ENCODE measurements at places on chromosomes 1 and 21.

DNA sequence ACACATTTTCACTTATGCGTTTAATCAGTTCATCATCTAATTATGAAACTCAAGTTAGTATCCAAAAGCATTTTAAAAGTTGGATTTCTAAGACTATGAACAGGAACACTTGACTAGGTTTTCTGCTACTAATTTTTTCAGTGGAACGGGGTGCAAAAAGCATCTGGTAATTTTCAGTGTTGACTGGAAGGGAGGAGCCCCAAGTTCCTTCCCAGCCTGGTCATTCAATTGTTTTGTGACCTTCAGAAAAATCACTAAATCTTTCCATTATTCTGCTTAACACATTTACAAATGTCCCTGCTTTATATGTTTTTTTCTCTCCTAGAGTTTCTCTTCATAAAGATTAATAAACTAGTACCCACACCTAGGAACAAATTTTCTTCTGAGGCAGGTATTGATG lies 6.0 kb upstream of the ADGRL4 start:
- DNase-seq, result no peak

- DNase-seq, result no peak
Observed at GRCh38 chr1:237041795-237042525, at the start of gene RYR2. Gene RYR2, plus strand, starts transcription at chr1:237042184. Its CDS starts 338 bp downstream, at chr1:237042522.

DNA sequence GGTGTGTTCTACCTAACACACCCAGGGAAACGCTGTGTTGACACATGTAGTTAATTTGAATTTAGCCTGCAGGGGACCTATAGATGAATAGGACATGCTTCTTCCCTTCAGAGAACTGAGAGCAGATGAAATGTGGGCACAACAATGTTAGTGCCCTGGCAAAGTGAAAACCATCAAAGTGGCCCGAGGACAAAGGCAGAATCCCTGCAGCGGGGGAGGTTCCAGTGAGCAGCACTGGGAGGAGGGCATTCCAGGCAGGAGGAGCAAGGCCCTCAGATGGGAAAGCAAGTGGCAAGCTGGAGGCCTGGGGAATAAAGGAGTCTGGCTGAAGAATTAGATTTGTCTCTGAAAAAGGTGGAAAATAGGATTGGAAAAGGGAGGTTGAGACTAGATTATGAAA lies 37.2 kb downstream of the C1orf94 start:
- DNase-seq, result no peak

DNA sequence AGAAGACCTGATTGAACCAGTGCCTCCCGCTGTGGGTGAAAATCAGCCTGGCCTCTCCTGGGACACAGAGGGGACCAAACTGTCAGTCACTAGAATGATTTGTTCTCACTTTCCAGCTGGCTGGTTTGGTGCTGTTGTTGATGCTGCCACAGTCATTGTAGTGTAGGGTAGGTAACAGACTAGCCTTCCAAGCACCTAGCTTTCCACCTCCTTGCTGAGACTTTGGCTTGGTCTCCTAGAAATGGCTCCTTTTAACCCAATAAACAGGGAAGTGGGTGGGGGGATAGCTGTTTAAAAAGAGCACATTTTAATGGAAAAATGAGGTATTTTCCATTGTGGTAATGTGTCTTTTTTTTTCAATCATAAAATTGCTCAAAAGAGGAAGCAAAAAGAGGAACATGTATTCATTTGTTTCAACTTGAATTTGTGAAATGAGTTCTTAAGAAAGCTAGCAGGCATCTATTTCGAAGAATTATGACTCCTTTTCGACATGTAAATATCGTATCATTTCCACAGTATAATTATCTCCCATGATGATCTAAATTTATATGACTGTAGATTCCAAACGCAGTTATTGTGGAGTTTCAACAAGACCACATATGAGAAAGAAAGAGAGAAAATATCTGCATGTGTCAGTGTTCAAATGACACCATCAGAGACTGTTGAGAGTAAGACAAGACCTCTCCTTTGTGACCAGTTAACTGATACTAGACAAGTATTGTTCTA lies 190.1 kb downstream of the HLX start:
- DNase-seq, result no peak

DNA sequence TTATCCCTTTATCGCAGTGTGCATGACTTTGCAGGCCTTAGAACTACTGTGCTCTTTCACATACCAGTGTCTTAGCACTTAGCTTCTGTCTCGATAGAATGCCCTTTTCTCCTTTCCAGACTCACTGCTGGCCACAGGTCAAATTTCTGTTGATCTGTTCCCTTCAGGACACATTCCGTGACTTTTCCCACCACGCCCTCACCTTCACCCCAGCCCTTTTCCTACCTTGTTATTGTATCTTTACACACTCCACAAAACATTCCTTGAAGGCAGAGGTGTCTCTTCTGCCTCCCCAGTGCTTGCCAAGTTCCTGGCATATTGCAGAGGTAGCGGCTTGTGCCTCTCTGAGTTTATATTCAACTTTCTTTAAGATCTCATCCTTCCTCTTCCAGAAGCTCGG lies 3.7 kb upstream of the IGSF9 start:
- no peak for DNase-seq

- no peak for DNase-seq
Observed at GRCh38 chr1:55612988-55613387, 397.8 kb upstream of the USP24 start.

GRCh38 chr1:236343246-236343870 lies 50.7 kb upstream of the EDARADD start:
- no peak for DNase-seq

DNA sequence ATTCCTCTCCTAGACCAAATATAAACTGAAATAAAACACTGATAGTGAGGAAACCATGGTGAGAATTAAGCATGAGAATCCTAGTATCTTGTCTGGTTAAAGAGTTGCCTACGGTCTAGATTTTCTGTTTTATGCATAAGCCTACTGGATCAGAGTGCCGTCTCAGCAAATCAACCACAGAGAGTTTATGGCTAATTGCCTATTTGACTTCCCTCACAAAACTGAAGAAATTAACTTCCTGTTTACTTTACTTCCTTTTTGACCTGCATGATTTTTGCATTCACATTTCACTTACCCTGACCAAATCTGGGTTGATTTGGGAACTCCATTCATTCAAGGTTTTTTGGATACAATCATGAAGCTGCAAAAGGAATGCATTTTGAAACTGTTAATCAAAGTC lies 5.0 kb downstream of the GCLM start:
- DNase-seq, result no peak

DNA sequence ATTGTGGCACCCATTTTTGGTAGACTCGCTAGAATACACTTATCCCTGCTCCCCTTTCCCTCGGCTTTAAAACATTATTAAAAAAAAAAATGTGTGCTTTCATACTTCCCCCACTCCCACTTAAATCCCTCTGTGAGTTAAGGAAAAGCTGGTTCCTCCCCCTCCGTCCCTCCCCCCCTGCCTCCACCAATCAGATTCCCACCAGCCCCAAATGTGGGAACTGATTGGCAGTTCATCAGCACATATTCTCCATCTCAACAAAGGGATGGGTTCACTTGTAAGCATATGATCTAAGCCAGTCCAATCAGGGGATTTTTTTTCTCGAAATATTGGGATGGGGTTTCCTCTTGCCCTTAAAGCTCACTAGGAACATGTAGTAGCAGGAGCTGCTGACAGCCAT lies 10.8 kb upstream of the FYB2 start:
- no peak for DNase-seq

GRCh38 chr21:32921632-32922230 lies 104.0 kb upstream of the OLIG2 start:
- no peak for DNase-seq

DNA sequence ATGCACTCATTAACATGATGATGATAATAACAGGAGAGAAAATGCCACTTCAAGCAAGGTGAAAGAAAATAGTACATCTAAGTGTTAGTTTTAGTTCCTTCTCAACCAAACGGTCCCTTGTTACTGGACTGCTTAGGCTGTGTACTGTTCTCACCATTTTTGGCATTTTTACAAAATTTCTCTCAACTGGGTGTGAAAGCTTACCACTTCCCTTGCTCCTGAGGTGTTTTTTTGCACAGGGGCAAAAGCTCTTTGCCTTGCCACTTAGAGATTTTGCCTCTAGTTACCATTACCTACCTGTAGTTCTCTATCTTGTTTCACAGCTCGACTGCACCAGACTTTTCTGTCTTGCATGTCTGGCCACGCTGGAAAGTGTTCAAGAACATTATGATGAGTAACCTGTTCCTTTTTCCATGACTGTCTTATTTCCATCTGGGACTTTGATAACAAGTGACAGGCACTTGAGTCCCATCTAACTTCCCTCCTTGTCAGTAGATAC lies 10.7 kb downstream of the NEK7 start:
- DNase-seq, result no peak

GRCh38 chr1:246784621-246785493 lies 60.6 kb downstream of the SCCPDH start:
- no peak for DNase-seq

- DNase-seq, result no peak
Observed at GRCh38 chr1:238331557-238331956, 440.8 kb upstream of the ZP4 start.

- DNase-seq, result no peak
Observed at GRCh38 chr1:180343921-180344769, 114.1 kb downstream of the LHX4 start.

DNA sequence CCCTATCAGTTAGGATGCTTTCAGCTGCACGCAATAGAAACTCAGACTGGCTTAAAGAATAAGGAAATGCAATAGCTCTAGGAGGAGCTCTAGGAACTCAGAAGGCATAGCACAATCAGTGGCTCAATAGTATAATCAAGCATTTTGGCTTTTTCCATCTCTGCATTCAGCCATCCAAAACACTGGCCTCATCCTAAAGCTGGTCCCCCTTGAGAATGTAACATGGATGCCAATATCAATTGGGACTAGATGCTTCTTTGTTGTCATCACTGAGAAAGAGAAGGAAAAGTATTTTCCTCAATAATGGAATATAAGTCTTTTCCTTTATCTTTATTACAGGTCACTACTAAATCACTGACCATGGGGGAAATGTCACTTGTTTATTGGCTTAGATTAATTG lies 509.5 kb downstream of the PLPP3 start:
- DNase-seq, result no peak

DNA sequence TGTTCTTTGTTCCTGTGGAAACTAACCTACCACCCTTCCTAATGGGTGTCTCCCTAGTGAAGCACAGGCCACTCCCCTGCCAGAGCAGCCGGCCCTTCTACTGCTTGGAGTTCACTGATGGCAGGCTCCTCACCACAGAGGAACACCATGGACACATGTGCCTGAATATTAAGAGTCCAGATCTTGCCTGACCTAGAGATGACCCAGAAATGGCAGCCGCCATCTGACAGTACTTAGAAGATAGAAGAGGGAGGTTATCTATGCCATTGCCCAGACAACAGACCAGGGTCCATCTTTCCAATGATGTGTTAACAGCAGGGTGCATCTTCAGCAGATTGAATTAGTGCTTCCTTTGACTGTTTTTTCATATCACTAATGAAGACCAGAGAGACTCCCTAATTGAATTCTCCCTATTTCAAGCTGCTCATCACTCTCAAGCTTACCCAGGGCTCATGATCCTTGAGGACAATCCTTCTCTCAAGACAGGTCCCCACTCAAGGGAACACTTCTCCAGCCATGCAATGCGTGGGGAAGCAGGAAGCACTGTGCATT lies 59.8 kb downstream of the PLEKHA6 start:
- no peak for DNase-seq

- DNase-seq, result no peak
Observed at GRCh38 chr1:165525708-165526107, 18.1 kb upstream of the LRRC52 start.

DNA sequence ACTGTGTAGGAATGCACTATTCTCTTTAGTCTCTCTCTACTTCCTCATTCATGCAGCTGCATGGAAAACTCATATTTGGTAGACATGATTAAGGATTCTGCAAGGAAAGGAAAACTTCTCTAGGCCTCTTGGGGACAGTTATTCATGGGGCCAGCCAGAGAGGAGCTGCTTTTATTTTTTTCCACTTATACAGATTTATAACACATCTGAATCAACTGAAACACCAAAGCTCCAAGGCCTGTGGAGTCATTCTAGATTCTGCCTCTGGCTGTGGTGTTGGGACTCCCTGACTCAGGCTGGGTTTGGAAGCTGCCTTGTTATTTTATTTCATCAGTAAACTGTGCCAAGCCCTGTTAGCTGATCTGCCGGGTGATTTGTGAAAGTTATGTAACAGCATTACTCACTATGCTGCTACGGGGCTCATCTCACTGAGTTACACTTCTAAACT lies 83.9 kb upstream of the EDEM3 start:
- DNase-seq, result no peak

DNA sequence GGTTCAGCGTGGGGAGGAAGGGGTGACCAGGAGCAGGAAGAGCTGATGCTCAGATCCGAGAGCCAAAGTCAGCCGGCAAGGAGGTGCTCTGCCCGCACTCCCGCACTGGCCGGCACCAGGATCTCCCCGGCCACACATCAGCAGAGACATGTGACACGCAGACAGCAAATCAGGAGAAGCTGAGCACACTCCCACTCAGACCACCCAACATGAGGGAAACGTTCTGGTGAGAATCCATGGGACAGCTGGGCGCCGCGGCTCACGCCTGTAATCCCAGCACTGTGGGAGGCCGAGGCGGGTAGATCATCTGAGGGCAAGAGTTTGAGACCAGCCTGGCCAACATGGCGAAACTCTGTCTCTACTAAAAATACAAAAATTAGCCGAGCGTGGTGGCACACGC lies 18.6 kb upstream of the PTTG1IP start:
- no peak for DNase-seq

DNA sequence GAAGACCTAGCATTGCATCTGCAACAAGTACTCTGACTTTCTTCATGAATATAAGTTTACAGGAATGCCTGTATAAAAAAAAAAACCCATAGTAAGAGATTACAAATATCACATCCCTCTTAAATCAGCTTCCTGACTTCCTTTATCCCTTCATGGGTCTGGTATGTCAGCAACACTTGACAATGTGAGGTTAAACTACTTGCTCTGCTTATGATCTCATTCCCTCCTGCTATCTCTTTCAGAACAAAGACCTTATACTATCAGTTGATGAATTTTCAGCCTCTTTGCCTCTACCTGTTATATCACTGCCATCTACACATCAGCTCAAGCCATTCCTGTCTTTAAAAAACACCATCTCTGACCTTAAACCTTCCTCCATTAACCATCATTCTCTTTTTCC lies 130.9 kb upstream of the SAMSN1 start:
- DNase-seq, result no peak

DNA sequence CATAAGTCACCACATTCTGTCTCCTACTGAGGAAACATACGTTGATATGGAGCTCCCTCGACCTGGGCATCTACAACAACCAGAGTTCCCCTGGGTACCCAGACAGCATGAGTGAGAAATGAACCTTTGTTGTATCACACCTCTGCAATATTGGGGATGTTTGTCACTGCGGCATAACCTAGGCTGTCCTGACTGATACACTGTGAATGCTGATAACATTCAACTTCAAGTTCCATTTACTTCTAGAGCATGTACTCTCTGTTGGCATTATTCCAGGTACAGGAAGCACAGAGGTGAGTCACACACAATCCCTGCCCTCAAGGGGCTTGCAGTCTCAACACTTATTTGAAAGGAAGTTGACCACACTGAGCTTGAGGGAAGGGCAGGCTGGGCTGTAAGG lies 65.6 kb downstream of the HTR6 start:
- no peak for DNase-seq

GRCh38 chr1:238264951-238265350 lies 374.2 kb upstream of the ZP4 start:
- DNase-seq, result no peak
